ENCODE measurements at places on chromosomes 7 and 10.
A peak's percentile ranks its signal among the peaks of the same experiment; 100 is the strongest.

GRCh38 chr7:53984776-53985175 lies 557.4 kb upstream of the VSTM2A start:
- DNase-seq, result no peak

- no peak for DNase-seq
Observed at GRCh38 chr7:5377279-5377678, 46.4 kb downstream of the TNRC18 start.

- no peak for DNase-seq
Observed at GRCh38 chr7:102866535-102867215, 46.1 kb upstream of the LRRC17 start.

GRCh38 chr10:52951824-52952223 lies 179.2 kb upstream of the MBL2 start:
- DNase-seq, result no peak

- no peak for DNase-seq
Observed at GRCh38 chr7:112986256-112987031, 100.2 kb downstream of the GPR85 start.

GRCh38 chr7:148489678-148490077 lies 100.9 kb upstream of the C7orf33 start:
- DNase-seq, result no peak

- no peak for DNase-seq
Observed at GRCh38 chr7:16826060-16826459, 21.3 kb upstream of the AGR2 start.

- no peak for DNase-seq
Observed at GRCh38 chr10:129108378-129108777, 358.7 kb upstream of the MGMT start.

DNA sequence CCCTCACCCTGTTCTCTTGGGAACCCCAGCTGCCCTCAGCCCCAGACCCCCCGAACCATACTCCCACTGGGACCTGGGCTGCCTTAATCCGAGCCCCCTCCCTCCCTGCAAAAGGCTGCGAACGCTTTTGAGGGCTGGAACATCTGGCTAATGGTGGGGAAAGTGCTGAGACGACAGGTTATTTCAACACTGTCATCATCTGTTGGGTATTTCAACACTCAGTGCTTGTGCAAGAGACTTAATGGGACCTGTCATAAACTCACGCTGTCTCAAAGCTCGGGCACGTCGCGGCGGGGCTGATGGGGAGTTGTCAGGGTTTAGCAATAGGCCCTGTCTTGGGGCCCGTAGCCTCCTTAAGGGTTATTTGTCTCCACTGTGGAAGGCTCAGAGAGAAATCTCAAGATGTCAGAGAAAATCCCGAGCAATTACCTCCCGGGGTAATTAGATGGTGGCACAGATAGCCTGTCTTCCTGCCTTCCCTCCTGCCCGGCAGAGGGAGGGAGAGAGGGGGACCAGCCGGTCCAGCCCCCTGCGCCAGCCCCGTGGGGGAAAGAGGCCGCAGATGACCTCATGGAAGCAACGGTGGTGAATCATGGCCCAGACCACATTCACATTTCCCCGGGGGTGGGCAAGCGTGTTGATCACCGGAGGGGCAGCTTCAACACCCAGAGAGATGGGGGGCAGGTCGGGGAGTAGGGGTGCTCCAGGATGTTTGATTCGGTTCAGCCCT lies 88.7 kb upstream of the MYL10 start:
- DNase-seq, result no peak

DNA sequence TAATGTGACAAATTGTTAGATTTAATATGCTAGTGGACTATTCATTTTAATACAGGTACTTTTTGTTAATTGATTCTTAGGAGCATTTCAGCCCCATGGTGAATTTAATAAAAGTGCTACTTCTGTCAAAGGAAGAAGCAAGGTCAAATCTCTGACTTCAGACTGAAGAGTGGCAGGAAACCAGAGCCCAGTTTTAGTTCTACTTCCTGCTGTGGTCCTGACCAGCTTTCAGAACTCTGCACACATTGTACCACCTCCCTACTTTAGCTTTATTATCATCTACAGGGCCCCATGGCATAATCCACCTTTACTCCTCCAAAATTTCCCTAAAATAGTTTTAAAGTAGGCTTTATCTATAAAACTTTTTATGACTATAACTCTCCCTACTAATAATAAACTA lies 33.7 kb downstream of the CTTNBP2 start:
- no peak for DNase-seq

GRCh38 chr7:76310102-76310957 lies 7.9 kb downstream of the HSPB1 start:
- DNase-seq, result no peak

DNA sequence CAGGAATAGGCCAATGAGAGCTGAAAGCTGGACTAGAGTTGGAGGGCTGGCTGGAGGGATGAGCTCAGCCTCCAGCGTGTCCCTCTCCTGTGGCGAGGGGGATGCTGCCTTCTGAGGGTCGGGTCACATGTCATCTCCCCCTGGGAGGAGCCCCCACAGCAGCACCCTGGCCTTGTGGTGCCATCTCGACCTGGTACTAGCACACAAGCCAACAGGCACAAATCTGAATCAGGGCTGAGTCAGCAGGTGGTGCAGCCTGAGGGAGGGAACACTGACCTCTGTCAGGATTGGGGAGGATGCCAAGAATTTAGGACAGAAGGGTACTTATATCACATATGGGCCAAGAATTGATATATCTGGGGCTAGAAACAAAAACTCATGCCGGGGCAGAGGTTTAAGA lies 280.4 kb downstream of the CELF2 start:
- no peak for DNase-seq

DNA sequence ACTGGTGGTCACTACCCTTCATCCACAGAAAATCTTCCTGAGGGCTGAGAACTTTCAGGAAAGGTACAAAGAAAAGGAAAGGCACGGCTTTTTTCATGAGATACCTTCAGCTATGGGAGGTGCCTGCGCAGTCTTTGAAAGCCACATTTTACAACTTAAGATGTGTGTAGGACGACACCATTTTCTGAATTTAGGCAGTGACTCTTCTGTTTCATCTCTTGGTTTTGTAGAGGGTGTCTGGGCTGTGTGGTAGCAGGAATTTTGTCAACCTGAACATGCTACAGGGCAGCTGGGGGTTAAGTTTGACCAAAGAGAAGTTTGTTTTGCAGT lies 138.1 kb downstream of the NRP1 start:
- DNase-seq, result no peak

DNA sequence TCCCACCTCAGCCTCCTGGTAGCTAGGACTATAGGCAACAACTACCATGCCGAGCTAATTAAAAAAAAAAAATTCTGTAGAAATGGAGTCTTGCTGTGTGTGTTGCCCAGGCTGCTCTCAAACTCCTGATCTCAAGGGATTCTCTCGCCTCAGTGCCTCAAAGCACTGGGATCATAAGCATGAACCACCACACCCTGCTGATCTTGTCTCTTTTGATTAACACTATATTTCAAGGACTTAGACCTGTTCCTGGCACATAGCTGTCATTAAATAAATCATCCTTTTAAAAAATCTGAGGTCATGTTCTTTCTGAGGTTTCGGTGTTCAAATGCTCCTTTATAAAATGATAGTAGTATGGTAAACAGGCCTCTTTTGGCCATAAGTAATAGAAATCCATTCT lies 4.8 kb downstream of the PALS2 start:
- no peak for DNase-seq

DNA sequence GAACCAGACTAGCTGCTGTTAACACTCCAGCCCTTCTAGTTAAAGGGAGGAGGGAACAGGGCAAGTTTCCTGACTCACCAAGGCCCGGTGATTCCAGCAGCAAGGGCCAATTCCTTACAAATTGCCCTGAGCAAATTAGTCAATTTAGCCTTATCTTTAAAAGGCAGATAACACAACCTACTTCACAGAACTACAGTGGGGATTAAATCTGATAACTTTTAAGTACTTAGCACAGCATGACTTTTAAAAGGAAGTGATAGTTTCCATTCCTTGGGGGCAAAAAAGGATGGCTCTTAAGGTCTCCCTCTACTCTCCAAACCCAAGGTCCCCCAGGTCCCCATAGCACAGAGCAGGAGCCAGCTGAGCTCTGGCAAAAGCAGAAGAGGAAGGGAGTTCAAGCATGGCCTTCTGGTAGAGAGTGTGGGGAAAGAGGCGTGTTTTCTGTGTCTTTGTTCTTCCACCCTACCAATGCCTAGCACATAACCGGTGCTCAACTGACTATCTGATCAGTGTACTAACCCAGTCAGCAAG lies 4.0 kb downstream of the CDCA7L start:
- no peak for DNase-seq

GRCh38 chr7:40439686-40440085 lies 304.9 kb downstream of the SUGCT start:
- no peak for DNase-seq

DNA sequence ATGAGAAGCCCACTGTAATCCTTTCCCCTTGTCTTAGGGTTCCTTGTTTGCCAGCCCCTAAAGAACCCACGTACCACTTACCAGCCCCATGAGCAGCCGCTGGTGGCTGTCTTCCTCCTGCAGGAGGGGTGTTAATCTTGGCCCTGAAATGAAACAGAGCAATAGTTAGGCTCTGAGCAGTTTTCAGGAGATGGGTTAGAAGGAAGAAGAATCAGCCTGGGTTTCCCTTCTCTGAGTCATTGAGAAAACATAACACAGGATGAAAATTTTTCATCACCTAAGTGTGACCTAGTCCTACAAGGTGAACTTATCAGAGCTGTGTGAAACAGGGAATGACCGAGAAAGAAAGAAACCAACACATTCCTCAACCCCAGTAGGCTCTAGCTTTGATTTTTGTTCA lies 90.0 kb downstream of the GSAP start:
- no peak for DNase-seq

DNA sequence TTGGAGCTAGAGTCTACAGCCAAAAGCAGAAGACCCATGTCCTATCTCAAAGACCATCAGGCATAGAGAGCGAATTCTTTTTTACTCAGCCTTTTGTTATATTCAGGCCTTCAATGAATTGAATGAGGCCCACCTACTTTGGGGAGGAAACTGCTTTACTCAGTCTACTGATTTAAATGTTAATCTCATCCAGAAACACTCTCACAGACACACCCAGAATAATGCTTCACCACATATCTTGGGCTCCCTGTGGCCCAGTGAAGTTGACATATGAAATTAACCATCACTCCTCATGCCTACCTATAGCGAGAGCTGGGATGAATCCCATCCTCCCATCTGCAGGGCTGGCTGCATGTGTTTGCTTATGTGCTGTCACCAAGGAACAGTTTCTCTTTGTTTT lies 26.0 kb upstream of the SORCS3 start:
- DNase-seq, result no peak

GRCh38 chr7:149625340-149625946 lies 127.8 kb upstream of the ZNF746 start:
- peak; percentile 43 for DNase-seq

GRCh38 chr7:130494431-130494858 lies 2.6 kb downstream of the MEST start:
- no peak for DNase-seq

Measured in activated T-cell treated with anti-CD3 and anti-CD28 coated beads, Interleukin-2, amount 50 U/mL, for 4 hours (primary cell).